ENCODE measurements at places on chromosomes 5 and 9.

DNA sequence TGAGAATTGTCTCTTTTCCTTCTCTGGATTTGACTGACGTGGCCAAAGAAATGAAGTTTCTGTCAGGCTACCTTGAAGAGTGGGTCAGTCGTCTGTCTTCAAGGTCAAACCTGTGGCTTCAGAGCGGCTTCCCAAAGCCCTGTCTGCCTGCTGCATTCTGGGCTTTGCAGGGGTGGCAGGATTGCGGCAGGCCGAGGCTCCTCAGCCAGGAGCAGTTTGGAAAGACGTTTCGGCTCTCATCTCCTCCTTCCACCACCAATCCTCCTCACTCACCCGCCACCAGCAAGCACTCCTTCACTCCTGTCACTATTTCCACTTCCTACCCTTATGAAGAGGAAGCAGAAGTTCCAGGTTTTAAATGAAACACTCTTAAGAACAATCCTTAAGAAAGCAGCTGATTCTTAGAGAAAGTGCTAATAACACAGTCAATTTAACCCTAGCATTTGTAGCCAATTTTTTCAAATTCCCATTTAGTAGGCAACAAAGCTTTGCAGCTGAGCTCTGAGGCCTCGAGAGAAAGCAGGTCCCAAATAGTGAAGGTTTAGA is 351.7 kb downstream of the ZNF608 start:
- DNase-seq, result no peak

DNA sequence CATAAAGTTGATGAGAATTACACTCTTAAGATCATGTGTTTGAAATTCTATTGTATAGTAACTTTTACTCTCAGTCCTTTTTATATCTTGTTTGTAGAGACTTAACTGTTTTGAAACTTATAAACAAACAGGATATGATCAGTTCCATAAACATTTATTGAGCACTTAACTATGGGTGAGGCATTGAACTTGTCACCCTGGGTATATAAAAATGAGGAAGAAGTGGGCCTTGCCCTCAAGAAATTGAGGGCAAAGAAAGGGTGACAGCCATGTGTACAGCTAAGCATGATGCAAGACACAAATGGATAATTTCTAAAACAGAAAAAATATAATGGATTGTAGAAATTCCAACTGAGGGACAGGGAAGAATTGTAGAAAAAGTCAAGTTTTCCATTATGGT is 15.7 kb downstream of the UNC13B start:
- DNase-seq, result no peak

- no peak for DNase-seq
Observed at GRCh38 chr5:160485364-160485969, 63.8 kb downstream of the PTTG1 start.

GRCh38 chr5:111511831-111512374 is 432 bp downstream of the STARD4 start:
- DNase-seq, result no peak

DNA sequence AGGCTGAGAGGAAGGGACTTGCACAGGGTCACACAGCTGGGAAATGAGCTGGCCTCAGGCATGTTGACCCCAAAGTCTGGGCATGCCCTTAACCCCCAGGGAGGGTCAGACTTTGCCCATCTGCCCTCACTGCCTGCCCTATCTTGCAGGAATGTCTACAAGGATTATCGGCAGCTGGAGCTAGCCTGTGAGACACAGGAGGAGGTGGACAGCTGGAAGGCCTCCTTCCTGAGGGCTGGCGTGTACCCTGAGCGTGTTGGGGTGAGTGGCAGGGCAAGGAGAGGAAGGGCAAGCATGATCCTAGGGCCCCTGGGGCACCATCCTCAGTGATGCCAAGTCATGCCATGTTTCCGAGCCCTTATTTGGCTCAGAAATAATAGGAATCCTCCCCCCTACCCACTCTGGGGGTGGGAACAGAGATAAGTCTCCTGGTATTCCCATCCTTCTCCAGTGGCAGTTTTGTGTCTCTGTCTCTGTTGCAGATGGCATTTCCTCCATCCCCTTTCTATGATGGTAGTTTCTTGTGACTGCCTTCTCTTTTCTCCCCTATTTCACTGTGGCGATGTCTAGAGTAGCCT is 28.5 kb downstream of the GOLGA2 start:
- DNase-seq, result no peak

GRCh38 chr9:105233873-105234272 is 10.6 kb upstream of the SLC44A1 start:
- DNase-seq, result no peak

DNA sequence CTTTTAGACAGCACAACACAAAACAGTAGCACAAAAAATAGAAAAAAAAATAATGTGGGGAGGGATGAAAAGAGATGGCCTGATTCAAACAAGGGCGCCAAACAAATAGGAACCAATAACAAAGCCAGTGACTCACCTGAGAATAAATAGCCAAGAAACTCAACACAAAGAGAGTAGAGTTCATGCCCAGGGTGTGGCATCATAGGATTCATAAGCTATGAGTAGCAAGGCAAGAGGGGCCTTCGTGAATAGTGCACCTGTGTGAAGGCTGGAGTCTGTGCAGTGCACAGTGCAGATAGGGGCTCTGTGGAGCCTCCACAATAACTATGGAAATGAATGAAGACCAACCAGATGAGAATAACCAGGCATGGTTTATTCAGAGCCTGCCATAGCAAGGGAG is 541.7 kb downstream of the SPOCK1 start:
- no peak for DNase-seq

GRCh38 chr9:136631038-136632000 is 31.4 kb upstream of the EGFL7 start:
- DNase-seq, result peak; percentile 52

DNA sequence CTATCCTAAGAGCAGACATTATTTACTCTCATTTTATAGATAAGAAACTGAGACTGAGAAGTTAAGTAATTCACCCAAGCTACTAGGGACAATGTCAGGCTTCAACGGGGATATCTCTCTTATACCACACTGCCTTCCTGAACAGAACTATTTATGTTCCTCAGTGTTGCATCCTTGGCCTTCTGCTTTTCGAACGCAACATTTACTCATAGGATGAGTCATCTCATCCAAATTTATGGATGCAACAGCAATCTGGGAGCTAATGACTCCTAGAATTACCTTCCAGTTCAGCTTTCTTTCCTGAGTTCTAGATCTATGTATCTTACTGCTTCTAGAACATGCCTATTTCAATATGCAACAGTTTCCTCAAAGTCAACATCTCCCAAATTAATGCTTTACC is 103.6 kb upstream of the PAM start:
- no peak for DNase-seq

- DNase-seq, result no peak
Observed at GRCh38 chr5:122501089-122501435, 189.0 kb downstream of the SNCAIP start.

- no peak for DNase-seq
Observed at GRCh38 chr5:143741421-143741820, 70.5 kb upstream of the HMHB1 start.

GRCh38 chr5:135747824-135748223 is 86.6 kb upstream of the SLC25A48 start:
- no peak for DNase-seq

DNA sequence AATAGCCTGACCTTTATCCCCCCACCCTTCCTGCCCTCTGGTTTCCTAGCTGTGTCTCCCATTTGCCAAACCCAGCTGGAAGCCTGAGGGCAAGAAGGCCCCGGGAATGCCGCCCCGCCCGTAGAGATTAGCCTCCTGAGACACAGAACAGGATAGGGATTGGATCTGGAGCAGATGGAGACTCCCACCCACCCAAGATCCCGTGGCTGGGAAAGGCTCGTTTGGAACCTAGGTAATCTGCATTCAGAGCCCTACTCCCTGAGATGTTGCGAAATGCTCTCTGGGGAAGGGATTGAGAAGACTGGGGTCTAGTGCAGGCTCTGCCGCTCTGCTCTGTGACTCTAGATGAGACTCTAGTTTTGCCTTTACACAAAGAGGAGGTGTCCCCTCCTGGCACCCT is 10.9 kb downstream of the AQP3 start:
- no peak for DNase-seq

DNA sequence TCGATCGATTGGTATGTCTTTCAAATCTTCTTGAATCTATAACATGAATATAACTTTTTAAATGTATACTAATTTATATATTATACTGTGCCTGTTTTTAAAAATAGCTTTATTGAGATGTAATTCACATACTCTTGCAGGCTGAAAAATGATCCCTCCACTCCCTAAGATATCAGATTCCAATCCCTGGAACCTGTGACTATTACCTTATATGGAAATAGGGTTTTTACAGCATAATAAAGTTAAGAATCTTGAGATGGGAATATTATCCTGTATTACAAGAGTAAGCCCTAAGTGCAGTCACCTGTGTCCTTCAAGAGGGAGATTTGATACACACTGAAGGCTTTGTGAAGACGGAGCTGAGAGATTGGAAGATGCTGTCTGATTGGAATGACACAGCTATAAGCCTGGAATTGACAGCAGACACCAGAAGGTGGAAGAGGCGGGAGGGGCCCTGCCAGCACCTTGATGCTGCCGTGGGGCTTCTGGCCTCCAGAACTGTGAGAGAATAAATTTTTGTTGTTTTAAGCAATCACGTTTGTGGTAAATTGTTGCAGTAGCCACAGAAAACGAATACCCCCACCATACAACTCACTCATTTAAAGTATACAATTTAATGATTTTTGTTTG is 161.3 kb downstream of the RMI1 start:
- no peak for DNase-seq

DNA sequence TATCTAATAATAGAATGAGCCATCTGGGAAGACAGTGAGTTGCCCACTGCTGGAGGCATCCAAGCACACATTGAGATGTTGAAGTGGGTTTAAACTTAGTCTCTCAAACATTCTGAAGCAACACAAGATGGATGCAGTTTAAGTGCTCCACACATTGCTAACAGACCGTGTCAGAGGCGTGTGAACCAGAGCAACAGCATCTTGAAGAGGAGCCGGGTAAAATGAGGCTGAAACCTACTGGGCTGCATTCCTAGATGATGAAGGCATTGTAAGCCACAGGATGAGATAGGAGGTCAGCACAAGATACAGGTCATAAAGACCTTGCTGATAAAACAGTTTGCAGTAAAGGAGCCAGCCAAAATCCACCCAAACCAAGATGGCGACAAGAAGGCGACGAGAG is 73.5 kb upstream of the TMEM215 start:
- DNase-seq, result no peak

GRCh38 chr9:77392328-77392727 is 215.0 kb downstream of the VPS13A start:
- DNase-seq, result no peak

GRCh38 chr5:127962491-127962890 is 121.1 kb upstream of the SLC12A2 start:
- no peak for DNase-seq

GRCh38 chr9:98147582-98147981 is 28.6 kb upstream of the TRIM14 start:
- DNase-seq, result no peak

DNA sequence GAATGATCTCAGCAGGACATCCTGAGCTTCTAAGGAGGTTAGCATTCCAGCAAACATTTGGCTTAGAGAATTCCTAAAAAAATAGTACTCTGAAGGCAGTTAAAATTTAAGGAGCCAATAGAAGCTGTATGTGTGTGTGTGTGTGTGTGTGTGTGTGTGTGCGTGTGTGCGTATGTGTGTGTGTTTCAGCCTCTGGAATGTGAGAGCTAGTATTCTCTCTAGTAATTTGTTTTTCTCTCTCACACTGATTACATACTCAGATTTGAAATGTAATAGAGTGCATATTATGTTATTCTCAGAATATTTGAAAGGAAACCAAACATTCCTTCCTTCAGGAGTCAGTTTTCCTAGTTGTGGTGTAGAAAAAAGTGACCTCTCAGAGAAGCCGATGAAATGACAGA is 279.6 kb downstream of the TMEM38B start:
- no peak for DNase-seq

DNA sequence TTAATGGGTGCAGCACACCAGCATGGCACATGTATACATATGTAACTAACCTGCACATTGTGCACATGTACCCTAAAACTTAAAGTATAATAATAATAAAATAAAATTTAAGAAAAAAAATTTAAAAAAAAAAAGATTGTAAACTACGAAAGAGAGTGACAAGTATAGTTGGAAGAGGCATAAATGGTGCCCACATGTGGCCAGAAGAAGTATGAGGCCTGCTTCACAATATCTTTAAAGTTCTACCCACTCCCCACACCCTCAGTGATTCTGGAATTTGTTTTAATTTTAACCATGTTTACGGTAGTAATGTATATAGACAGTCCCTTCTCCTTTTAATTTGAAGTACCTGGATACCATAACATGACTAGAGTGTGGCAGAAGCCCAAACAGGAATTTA is 172.7 kb downstream of the CHSY3 start:
- DNase-seq, result no peak

DNA sequence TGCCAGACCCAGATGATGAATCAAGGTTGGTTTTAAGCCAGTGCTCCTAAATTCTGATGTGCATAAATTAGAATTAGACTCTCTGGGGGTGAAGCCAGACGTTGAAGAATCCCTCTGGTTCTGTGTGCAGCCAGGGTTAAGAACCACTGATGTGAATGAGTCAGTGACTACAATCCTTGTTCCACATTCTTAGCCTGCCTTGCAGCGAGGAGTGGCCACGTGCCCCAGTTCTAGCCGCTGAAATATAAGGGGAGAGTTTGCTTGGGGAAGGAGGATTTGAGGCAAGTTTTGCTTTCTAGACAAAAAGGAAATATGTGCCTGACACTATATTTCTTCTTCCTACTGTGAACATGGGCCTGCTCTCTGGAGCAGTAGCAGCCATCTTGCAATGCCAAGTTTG is 34.2 kb upstream of the MSH3 start:
- no peak for DNase-seq

- no peak for DNase-seq
Observed at GRCh38 chr9:127128341-127129072, 6.1 kb upstream of the ANGPTL2 start.

- no peak for DNase-seq
Observed at GRCh38 chr5:154740483-154740882, 14.7 kb upstream of the LARP1 start.

- no peak for DNase-seq
Observed at GRCh38 chr5:98933445-98934072, 4.8 kb upstream of the CHD1 start.

DNA sequence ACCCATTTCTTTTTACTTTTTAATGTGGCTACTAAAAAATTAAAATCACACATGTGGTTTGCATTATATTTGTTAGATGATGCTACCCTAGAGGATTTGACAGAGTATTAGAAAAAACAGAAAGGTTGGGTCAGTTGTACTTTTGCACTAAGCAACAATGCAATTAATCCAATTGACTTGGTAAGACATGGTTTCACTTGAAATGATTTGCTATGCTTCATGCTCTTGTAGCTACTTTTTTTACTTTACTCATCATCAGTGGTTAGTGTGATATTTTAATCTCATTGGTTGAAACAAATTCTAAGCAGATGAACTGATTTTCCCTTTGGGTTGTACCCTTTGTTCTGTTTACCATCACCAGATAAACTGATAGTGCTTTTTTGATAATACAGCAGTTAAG is 39.4 kb downstream of the HMHB1 start:
- no peak for DNase-seq

GRCh38 chr5:18563853-18564252 is 929.6 kb downstream of the TAF11L14 start:
- no peak for DNase-seq

- no peak for DNase-seq
Observed at GRCh38 chr9:112091810-112092209, 83.3 kb downstream of the SUSD1 start.

All from stimulated activated CD8-positive, alpha-beta memory T cell treated with anti-CD3 and anti-CD28 coated beads, Interleukin-4, amount 100 ng/mL, for 4 hours (primary cell).